Stomach (tissue), 19 donors: ENCODE measurements at places on chromosomes 6 and 20. TPM values are rescaled to one million over a fixed set of nuclear protein-coding genes. Genes with fewer than 3 reads are reported as not detected.

Gene NKAPL
- total RNA-seq, result not detected

Gene PPP1R3G
- total RNA-seq, result 1.3 TPM

Gene RSPH9
- 0.18 TPM for total RNA-seq

Gene UST
- total RNA-seq, result 42.6 TPM

Gene EMILIN3
- total RNA-seq, result 4.0 TPM

Gene NRSN1
- 0.29 TPM for total RNA-seq

Gene KCNK5
- 30.7 TPM for total RNA-seq

Gene ASIP
- not detected for total RNA-seq

Gene HSPA1A
- total RNA-seq, result 68.8 TPM

Gene HLA-G
- total RNA-seq, result not detected

Gene PARD6B
- total RNA-seq, result 22.6 TPM

Gene HAO1
- not detected for total RNA-seq

Gene KIAA1755
- 1.2 TPM for total RNA-seq

Gene MYLIP
- total RNA-seq, result 43.1 TPM

Gene POU3F2
- not detected for total RNA-seq

Gene ADGB
- total RNA-seq, result not detected

Gene CLPSL1
- total RNA-seq, result not detected

Gene TBX18
- not detected for total RNA-seq

Gene BNIP5
- 5.8 TPM for total RNA-seq

Gene TTBK1
- not detected for total RNA-seq

Gene C20orf141
- not detected for total RNA-seq

Gene TBXT
- not detected for total RNA-seq

Gene PPT2
- 35.7 TPM for total RNA-seq

Gene ADTRP
- 22.8 TPM for total RNA-seq

Gene OPRL1
- total RNA-seq, result 4.7 TPM

Gene PRL
- not detected for total RNA-seq

Gene GTSF1L
- total RNA-seq, result not detected

Gene HLA-DRB1
- 47.1 TPM for total RNA-seq

Gene SLC32A1
- not detected for total RNA-seq

Gene LY6G6C
- not detected for total RNA-seq
